ENCODE measurements at places on chromosomes 2 and 18.

GRCh38 chr2:96136129-96136720 is 2.1 kb downstream of the ASTL start:
- no peak for DNase-seq

DNA sequence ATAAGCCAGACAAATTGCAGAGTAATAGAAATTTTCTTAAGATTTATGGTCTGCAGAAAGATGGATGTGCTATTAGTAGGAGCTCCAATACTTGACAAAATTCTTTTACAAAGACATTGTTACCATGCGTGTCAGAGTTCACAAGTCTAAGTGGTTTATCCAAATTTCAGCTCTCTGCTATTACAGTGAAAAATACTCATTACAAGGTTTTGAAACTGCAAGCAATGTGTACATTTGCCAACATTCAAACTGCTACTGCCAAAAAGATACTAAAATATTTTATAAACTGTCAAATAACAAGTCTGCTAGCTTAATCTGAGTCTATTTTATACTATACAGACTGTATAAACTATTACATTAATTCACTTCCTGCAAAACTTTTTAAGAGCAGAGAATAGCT is 1341.5 kb upstream of the ACVR2A start:
- DNase-seq = no peak

DNA sequence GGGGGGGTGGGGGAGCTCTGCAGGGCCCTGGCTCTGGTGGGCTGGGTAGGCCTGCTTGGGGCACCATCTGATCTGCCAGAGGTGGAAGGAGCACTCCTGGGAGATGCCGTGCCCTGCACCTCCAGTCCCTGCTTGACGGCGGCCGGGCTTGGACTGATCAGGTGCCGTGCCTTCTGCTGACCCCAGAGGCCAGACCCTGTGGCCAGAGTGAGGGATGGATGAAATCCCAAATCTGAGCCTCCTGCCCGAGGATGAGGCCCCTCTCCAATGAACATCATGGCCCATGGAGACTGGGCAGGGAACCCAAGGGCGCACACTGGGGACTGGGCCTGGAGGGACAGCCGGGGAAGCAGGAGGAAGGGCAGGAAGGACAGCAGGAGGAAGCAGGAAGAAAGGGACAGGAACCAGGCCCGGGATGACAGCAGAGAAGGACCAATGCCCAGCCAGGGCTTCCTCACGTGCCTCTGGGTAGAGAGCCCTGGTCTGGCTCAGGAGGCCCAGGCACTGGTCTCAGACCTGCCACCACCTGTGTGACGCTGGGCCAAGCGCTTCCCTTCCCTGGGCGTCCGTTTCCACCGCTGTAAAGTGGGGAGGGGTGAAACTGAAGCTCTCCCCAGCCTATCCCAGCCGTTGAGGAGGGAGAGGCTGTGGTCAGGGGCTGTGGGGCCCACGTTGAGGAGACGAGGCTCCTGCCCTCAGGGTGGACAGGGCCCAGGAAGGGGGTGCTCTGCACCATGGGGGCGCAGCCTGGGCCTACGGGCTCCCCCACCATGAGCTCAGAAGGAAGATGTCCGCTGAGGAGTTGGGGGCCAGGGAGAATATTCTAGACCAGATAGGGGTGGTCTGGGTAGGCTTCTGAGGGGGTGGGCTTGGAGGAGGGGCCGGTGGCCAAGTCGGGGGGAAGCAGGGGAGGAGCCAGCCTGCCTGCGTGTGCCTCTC is 1.0 kb upstream of the GPR35 start:
- DNase-seq = no peak

DNA sequence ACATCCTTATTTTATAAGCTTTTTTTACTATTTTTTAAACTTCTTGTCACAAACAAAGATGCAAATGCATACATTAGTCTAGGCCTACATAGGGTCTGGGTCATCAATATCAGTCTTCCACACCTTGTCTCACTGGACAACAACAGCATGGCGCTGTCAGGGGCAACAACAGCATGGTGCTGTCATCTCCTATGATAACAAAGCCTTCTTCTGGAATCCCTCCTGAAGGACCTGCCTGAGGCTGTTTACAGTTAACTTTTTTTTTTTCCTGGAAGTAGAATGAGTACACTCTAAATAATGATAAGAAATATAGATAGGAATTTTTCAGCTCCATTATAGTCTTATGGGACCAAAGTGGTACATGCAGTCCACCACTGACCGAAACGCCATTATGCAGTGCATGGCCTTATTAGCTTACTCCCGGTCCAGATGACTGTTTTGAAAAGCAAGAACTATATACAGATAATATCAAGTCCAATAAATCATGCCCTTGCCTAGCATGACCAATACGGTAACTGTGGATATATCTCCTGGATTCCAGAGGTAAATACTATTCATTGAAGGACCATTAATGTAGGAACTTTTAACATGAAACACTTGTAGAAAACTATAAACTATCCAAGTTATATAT is 38.4 kb downstream of the TCF4 start:
- no peak for DNase-seq

DNA sequence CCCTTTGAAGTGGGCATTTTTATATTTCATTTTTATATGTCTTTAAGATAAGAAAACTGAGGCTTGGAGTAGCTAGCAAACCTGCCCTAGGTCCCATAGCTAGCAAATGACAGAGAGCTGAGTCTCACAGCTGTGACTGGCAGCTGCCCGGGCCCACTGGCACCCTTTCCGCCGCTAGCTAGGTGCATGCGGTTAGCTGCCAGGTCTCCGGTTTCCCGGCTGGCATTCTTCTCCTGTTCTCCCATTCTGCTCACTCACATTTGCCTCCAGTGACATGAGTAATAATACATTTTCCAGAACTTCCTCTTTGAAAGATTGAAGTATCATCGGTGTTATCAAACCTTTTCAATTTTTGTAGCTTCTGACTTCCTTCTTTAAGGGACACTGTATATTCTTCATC is 38.7 kb downstream of the MTCL1 start:
- no peak for DNase-seq

GRCh38 chr2:181677912-181678586 is 2.3 kb downstream of the NEUROD1 start:
- peak; percentile 77 for DNase-seq

DNA sequence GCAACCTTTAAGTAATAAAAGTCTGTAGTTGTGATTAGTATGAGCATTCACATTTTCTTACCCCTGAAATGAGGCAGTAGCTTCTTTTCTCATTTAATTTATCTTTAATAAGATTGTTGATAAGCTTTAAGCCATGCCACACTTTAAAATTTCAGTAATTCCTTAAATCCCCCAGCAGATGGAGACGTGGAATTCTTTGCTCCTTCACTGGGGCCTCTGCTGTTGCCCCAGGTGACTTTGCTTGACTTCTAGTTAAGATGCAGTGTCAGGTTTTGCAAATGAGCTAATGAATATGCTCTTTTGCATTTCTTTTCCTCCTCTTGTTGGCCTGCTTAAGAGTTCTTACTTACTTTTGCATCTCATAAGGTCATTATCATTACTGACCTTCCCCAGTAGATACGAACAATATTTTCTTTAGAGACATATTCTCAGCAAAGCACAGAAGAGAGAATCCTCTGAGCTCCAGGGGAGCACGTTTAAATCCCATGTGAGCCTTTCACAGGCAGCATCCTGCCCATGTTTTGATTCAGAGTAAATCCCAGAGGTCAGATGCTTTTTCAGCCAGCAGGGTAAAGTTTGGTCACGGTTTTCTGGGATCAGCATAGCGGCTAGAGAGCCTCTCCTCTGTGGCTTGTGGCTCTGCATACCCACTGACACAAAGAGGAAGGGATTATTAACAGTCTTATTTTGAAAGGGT is 222.9 kb downstream of the PTPRM start:
- peak; percentile 43 for DNase-seq

GRCh38 chr18:21314724-21315123 is 72.7 kb downstream of the GREB1L start:
- no peak for DNase-seq

GRCh38 chr2:222362336-222362735 is 62.0 kb upstream of the SGPP2 start:
- no peak for DNase-seq

- no peak for DNase-seq
Observed at GRCh38 chr2:208713066-208713745, 306.6 kb downstream of the PTH2R start.

DNA sequence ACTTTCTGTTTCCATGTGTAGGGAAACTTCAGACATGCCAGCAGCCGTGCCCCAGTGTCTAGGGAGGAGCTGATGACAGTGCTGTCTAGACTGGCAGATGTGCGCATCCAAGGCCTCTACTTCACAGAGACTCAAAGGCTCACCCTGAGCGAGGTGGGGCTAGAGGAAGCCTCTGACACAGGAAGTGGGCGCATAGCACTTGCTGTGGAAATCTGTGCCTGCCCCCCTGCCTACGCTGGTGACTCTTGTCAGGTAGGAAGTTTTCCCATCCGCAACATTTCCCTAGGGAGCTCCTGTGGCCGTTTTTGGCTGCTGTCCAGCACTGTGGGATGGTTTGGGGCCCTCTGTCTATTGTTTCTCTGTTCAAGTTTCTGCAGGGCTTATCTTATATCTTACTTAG is 143.1 kb upstream of the TTC39C start:
- DNase-seq = no peak

Measured in NT2/D1 (cell line).